ENCODE measurements at places on chromosomes 1 and 21.

- no peak for DNase-seq
Observed at GRCh38 chr1:223227486-223228196, 84.6 kb upstream of the TLR5 start.

- peak; percentile 54 for DNase-seq
Observed at GRCh38 chr1:8283058-8283884, 34.6 kb upstream of the SLC45A1 start.

GRCh38 chr1:47616036-47616435 lies 178.2 kb downstream of the FOXD2 start:
- DNase-seq: no peak

DNA sequence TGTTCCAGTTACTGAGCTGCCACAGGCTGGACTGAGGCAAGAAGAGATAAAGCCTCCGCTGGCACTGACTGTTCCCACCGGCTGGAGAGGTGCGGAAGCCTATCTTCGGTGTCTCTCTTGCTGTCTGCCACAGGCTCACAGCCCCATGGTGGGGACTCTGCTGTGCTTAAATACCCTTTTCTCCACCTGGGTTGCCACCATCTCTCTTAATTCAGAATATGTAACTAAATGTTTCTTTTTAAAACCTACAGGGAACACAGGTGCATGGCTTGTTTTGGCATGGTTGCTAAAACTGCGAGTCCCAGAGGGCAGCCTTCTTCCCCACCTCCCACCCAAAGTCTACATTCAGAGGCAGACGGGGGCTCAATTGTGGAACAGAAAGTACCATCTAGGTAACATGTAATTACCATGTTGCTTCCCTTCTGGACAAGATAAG lies 8.1 kb upstream of the LBR start:
- no peak for DNase-seq

DNA sequence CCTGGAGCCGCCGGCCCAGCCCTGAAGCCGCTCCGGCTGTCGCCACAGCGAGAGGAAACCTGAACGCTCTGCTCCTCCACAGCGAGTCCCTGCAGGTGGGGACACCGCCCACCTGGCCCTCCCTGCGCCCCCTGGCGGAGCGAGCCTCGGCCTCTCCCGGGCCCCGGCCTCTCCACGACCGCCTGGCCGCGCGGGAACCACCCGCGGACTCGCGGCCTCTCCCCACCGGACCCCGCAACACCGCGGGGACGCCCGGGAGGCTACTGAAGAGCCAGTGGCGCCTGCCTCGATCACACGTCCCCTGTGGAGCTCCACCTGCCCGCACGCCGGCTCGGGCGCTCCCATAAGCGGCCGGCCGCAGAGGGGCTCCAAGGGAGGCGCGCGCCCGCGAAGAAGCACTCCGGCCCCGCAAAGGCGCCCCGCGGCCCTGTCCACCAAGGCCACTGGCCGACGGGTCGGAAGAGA lies 109.6 kb downstream of the KCNN3 start:
- DNase-seq: peak; percentile 87
